T-helper 17 cell (primary cell): ENCODE measurements at places on chromosomes 1 and 21.
A peak's percentile ranks its signal among the peaks of the same experiment; 100 is the strongest.

DNA sequence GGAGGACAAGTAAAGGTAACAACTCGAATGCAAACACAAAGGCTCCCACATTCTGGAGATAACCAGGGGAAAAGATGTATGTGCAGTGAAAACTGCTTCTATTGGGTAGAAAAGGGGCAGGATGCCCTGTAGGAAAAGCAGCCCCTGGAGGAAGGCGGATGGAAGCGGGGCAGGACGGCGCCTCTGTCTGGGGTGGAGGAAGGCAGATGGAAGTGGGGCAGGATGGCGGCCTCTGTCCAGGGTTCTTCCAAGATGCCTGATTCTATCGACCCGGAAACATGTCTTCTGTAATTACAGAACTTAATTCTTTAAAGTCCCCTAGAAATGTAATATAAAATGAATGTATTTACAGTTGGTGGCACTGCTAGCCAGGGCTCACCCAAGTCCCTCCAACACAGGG, 24.0 kb upstream of the LRRC47 start:
- no peak for DNase-seq

DNA sequence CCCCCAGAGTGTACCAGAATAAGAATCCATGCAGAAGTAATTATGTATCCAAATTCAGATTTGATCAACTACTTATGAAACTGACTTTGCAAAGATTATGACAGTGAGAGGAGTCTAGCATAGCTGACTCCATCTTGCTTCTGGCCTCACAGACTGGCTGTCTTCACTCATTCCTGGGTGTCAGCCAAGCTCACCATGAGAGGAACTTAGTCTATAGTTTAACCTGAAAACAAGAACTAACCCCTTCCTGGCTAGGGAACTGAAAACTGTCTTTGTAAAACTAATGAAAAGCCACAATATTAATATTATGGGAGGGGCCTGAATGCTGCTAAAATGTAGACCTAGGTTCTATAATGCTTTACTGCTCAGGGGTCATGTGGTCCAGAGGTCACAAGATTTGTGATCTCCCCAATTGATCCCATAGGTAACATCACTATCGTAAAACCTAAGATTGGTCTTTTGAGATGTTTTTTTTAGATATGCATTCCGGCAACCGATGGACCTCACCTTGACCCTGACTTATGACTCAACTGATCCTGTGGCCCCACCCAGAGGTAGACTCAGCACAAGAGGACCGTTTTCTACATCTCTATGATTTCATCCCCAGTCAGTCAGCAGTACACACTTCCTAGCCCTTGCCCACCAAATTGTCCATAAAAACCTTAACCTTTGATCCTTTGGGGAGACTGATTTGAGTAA, 55.2 kb downstream of the ATP1B1 start:
- DNase-seq, result no peak

GRCh38 chr1:2300004-2300771, 72.1 kb downstream of the SKI start:
- peak; percentile 51 for DNase-seq

DNA sequence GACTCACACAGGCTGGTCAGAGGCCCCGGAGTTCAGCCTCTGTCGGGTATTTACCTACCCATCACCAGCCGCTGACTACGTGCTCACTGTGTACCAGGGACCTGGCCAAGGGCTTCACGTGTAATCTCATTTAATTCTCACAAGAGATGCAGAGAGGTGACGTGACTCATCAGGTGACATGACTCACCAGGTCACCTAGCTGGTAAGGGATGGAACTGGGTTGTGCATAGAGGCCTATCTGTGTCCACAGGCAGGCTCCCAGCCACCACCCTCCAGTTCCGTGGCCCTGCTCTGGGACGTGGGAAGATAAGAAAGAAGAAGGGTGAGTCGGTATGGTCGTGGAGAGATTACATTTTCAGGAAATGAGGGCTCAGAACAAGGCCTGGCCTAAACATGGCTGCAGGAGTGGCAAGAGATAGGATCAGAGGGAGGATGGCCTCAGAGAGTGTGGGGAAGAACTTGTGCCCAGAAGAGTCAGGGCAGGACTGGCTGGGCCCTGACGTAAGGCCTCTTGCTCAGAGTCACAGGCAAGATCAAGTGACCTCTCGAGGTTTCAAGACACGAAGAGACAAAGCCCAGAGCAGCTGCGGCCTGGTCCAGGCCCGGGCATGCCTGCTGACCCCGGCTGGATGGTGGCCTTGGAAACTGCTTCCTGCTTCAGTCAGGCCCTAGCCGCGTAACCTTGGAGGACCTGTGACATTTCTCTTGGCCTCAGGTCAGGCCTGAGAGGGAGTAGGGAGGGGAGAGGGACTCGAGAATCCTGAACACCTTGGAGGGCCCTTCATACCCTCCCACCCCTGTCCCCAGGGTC, 52.7 kb upstream of the WASF2 start:
- DNase-seq, result no peak

DNA sequence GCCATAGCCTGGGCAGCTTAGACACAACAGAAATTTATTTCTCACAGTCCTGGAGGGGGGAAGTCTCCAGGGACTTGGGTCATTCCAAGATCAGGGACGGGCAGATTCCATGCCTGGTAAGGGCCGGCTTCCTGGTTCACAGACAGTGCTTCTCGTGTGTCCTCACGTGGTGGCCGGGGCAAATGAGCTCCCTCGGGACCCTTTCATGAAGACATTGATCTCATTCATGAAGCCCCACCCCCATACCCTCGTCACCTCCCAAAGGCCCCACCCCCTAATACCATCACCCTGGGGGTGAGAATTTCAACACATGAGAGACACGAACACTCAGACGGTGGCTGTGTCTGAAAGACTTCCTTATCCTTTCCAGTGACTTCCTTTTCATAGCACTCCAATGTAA, 51.5 kb downstream of the ACOT7 start:
- no peak for DNase-seq

DNA sequence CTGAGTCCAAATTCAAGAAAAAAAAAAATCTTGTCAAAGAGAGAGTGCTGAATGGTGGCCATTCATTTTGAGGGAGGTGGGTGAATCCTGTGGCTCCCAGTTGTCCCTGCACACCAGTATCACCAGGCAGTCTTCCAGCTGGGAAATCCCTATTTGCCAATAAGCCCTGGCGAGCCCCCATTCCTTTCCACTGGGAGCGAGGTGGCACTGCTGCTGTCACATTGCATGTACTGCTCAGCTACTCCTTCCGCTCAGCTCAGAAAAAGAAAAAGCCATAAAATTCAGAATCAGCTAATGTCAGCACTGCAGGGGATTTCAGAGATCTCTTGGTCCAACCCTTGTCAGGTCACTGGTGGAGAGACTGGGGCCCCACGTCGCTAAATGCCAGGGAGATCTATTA, 298.5 kb downstream of the OMA1 start:
- no peak for DNase-seq

GRCh38 chr1:206821493-206821892, 43.9 kb upstream of the IL20 start:
- no peak for DNase-seq

- DNase-seq, result no peak
Observed at GRCh38 chr21:19034560-19034959, 631.0 kb upstream of the TMPRSS15 start.

DNA sequence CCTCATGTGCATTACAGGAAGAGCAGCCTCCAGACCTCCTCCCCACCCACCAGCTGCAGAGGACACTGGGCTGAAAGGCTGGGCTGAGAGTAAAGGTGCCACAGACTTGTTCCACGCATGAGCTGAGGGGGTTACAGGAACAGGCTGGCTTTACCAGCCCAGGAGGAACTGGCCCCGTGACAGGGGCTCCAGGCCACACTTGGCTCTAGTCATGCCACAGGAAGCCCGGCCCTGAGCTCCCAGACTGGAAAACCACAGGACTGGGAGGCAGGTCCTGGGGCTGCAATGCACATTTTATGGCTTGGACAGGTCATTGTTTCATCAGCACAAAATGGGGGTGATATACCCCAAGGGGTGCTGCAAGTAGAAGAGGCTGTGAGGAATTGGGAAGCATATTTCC, 35.6 kb downstream of the GPA33 start:
- DNase-seq, result no peak

DNA sequence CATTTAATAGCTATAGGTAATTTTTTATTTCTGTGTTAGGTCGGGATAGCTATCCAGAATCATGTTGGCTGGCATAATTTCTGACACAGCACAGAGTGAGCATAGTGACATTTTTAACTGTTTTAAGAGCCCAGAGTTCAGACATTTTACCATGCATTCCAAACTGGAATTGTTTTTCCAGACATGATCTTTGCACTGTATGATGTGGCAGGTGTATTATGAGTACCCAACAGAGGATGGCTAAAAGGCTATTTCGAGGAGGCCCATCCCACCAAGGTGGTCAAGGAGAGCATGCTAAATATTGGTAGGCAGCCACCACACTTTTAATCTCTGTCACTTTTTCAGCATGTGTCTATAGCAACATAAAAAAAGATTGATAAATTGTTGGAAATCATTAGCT, 137.3 kb upstream of the ST6GALNAC5 start:
- no peak for DNase-seq

DNA sequence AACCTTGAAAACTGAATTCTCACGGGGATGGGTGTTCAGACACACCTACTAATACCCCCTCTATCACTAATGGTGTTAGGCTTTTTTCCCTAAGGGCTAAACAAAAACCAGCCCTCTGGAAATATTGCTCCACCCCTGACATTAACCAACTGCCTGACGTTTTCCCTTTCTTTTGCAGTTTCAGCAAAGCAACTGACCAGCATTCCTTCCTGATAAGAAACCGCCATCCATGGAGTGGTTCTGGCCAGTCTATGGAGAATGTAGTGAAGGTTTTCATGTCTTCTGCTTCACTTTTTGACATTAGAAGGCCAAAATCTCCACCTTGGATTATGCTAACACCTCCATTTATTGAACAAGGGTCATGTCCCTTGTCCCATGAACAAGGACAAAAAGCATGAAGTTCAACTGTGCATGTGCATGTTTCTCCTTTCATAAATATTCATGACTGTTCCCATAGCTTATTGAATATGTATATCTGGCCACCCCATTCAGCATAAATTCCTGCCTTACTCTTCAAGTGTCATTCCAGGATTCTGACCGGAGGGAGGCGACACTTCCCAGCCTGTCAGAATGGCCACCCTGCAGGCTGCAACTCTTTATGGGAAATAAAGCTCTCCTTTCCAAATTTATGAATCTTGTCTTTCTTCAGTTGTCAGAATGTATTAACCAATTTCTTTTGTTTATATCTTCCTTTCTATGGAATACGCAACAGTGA, 314.3 kb downstream of the HHIPL2 start:
- DNase-seq, result no peak

- no peak for DNase-seq
Observed at GRCh38 chr1:32208891-32209328, at the start of gene DCDC2B. Gene DCDC2B (plus strand): TSS chr1:32209089. CDS start chr1:32209094, 5 bp downstream.

DNA sequence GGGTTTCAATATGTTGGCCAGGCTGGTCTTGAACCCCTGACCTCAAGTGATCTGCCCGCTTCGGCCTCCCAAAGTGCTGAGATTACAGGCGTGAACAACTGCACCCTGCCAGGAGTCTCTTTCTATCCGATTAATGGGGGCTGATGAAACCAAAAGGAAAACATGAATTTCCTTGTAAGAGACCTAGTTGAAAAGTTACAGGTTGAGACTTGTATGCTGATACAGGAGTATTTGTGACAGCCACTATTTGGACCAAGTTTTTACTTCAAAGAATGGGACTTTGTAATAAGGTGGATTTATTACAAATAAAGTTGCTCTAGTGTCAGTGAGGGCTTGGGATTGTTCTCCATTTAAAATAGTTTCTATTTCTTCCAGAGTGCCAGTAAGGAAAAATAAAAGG, 43.6 kb upstream of the TMEM61 start:
- DNase-seq, result no peak

GRCh38 chr1:22471610-22472009, 20.0 kb downstream of the ZBTB40 start:
- no peak for DNase-seq

GRCh38 chr1:169212088-169212487, 105.6 kb downstream of the ATP1B1 start:
- DNase-seq, result no peak

- DNase-seq, result no peak
Observed at GRCh38 chr1:225465793-225466517, 38.1 kb upstream of the LBR start.
